ENCODE measurements at places on chromosomes 11 and 22. TPM values are rescaled to one million over a fixed set of nuclear protein-coding genes. Genes with fewer than 3 reads are reported as not detected.

Gene OR51B6
- total RNA-seq, result 0.70 TPM

- no peak for ATAC-seq
Observed at GRCh38 chr22:19133561-19133960, 2.5 kb downstream of the TSSK2 start.

DNA sequence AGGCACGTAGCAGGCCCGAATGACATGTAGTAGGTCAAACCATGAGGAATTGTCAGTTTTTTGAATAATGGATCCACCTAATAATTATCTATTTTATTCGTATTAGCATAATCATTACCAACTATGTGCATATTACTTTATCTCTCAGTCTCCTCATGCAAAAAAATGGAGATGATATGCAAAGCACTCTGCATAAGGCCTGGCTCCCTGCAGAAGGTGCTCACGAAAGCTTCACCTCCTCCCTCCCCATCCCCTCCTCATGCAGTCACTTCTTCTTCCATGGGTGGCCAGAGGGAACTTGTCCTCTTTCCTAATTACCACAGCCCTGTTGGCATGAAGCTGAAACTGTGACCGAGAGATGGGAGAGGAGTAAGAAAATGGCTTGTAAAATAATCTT, 20.8 kb upstream of the TSKU start:
- peak; percentile 48 for ATAC-seq

Gene CNGA4
- total RNA-seq, result 0.45 TPM

DNA sequence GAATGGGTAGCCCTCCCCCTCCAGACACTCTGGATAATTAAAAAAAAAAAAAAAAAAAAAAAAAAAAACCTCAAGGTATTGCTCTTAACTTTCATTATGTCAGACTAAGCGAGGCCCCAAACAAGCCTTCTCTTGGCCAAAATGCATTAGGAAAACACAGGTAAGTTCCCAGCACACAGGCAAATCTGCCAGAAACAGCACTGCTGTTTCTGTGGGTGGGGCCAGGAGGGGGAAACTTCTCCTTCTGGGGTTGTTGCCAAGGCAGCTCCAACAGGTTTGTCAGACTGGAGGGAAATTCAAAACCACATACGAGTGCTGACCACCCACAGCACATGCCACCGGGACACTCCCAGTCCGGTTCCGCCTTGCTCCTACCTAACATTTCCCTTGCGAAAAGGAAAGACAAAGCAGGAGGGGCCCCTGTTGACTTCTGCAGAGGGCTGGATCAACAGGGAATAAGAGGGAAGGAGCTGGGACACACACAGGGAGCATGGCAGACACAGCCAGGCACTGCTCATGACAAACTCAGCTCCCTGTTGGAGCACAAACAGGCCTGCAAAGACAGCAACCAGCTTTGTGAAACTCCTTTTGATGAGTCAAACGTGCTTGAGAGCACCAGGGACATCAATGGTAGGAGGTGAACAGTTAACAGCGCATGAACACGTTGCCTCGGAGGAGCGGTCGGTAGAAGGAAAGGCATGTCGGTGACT, 55.0 kb downstream of the MYH9 start:
- no peak for ATAC-seq

Gene C11orf21
- 0.70 TPM for total RNA-seq

- ATAC-seq, result no peak
Observed at GRCh38 chr11:1149545-1149944, 8.2 kb upstream of the MUC5AC start.

DNA sequence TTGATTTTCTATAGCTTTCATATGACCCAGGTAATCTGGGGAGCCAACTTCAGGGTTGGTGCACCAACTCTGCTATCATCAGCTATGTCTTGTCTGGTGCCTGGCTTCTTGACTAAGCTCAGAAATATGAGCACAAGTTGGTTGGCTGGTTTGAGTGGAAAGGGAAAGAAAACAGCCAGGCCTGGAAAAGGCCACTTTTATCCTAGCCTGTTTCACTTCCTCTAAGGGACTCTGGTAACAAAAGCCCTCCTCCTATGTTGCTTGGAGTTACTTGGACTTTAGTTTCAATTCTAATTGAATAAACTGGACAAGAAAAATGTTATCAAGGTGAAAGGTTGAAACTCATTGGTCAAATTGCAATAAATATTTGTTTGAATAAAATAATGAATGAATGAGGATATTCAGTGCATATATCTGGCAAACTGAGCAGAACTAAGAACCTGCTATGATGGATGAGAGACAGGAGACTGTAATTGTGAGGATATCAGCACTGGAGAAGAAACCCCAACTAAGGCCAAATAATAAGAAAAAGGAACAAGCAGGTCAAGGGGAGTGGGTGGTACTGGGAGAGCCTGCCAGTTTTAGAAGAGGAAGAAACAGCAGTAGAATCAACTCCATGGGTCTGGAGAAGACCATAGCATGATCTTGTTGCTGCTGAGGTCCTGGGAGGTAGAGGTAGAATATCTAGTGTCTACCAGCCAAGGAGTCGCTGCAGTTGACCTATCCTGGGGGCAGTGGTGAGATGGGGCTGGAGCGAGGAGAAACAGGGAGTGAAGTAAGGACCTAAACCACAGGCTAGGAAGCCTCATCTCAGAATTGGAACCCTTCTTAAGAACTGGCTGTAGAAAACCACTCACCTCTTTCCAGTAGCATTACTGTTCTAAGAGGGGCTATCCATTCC, 8.2 kb downstream of the ROBO4 start:
- ATAC-seq, result no peak

GRCh38 chr11:118607401-118608359, at the start of gene PHLDB1:
TSS of gene PHLDB1 (plus strand) at chr11:118607615. CDS start at chr11:118613837, 6,222 bp downstream.
- ATAC-seq, result peak; percentile 62

DNA sequence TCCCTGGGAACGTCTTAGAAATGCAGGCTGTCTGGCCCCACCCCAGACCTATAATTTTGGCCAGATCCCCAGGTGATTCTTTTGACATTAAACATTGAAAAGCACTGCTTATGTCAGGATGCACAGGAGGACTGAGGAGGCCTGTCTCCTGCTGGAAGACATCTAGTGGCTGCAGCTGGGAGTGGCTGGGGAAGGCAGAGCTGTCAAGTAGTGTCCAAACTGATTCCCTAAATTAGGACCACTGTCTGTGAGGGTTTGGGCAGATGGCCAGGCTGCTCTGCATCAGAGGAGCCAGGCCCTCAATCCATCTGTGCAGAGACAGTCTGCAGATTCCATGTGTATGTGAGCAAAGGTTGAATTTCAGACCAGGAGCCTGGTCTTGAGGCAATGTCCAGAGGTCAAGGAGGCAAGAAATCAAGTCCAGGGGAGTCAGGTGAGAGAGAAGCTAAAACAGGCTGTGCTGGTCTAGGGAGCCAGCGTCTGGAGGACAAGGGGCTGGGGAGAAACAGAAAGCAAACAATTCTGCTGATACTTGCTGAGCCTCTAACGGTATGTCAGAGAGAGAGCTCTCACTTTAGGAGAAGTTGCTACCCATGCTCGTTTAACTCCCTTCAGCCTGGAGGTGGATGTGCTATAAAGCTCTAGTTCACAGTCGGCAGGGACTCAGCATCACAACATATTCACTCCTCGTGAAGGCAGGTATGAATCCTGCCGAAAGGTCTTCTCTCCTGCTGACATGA, 15.3 kb upstream of the SYTL2 start:
- ATAC-seq, result no peak

Gene OR5P2
- not detected for total RNA-seq

- ATAC-seq, result no peak
Observed at GRCh38 chr11:10648871-10649270, 44.7 kb downstream of the IRAG1 start.

GRCh38 chr22:47352920-47353700, 590.7 kb downstream of the TBC1D22A start:
- ATAC-seq, result no peak

- peak; percentile 67 for ATAC-seq
Observed at GRCh38 chr11:70323806-70324205, 53.3 kb downstream of the PPFIA1 start.
